Vagina (tissue), 2 donors: ENCODE measurements at places on chromosomes 4 and X.

- DNase-seq, result no peak
Observed at GRCh38 chrX:1169189-1169588, 43.3 kb downstream of the CRLF2 start.

DNA sequence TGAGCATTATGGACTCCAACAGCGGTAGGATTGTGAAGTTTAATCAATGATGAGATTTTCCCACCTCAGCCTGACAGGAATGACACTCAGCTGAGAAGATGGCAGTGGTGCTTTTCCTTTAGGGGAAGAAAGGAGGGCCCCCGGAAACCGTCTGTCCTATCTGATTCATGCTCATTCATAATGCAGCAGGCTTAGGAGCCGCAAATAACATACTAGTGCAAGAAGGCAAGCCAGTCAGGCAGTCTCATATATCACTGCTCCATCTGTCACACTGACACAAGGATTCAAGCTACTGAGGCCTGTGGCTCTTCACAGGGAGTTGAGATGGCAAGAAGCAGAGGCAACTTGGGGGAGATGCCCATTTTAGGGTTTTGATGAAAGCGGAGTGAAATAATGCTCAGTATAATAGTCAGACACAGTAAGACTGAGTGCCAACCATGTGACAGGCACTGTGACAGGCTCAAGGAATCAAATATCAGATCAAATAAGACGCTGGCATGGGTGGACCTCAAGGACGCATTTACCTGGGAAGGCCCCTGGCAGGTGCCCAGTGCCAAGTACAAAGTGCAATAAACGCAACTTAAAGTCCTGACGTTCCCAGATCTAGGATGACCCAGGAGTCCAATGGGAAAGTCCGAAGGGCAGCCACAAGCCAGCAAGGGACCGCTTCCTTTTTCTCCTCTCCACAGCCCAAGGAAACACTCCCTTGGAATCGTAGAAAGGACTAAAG is 63.4 kb downstream of the FHDC1 start:
- DNase-seq, result no peak

DNA sequence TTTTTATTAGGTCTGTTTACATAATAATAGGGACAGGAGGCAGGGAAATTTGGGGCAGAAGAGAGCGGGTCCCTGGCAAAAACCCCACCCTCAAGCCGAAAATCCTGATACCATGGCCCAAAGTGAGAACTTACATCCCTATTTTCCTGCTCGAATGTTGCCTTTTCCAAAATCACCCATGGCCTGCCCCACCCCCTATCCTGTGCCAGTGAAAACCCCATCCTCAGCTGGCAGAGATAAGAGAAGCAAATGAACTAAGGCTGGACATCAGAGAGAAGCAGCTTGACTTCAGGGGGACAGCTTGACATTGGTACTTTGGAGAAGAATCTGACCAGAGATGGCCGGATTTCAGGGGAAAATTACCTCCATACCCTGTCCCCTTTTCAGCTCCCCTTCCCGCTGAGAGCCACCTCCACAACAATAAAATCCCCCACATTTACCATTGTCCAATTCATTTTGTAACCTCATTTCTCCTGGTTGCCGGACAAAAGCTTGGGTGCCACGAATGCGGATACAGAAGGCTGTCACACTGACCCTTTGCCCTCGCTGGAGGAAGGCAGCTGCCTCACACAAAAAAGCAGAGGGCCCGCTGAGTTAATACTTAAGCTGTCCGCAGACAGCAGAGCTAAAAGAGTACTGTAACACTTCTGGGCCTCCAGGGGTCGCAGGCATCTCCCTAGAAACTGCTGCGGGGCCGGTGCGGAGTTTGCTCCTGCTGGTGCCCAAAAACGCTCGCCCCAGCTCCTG is 196.2 kb downstream of the SNCA start:
- no peak for DNase-seq

GRCh38 chrX:1481636-1482529 is 29.2 kb upstream of the ASMTL start:
- DNase-seq, result peak; percentile 84

DNA sequence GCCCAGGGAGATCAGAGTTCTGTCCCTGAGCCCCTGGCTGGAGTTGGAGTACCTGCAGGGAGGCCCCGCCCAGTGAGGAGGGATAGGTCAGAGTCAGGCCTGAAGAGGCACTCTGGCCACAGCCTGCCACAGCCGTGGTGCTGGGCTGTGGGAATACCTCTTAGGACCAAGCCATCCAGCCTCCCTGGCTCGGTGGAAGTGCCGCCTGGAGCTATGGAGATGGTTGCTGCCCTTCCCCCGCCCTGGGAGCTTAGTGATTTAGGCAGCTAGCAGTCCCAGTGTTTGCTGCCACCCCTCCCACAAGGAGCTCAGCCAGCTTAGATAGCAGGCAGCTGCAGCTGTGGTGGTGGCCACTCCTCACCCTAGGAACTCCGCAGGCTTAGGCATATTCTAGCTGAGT is 446.3 kb upstream of the GNPDA2 start:
- no peak for DNase-seq

DNA sequence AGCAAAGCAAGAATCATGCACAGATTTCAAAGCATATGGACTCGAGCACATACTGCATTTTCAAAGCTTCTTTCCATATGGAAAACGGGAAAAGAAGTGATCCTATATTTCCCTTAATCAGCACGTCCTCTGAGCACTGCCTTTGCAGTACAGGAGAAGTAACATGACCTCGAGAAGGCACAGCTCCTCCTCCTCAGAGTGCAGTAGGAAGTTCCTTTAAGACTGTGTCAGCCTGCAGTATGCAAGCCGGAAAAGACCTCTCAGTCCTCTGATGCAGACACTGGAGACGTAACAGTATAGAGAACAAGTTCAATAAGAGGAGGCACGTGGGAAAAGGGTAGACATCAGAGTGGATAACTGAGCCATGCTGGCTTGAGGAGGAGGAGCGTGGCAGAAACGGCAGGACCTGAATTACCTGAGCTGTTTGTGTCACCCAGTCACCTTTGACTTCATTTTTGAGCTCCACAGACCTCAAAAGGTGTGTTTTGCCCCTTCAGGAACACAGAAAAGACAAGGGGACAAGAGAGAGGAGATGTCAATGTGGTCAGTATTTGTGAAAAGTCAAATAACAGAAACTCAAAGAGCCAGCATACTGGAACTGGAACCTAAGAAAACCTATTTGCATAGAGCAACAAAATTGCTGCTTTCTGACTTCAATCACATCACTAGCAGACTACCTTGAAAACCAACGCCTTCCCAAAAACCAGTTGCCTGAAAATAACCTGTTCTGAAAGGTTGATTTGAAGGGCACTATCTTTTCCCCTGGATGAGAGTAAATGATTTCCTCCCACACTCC is 20.8 kb downstream of the IRF2 start:
- DNase-seq, result peak; percentile 69

DNA sequence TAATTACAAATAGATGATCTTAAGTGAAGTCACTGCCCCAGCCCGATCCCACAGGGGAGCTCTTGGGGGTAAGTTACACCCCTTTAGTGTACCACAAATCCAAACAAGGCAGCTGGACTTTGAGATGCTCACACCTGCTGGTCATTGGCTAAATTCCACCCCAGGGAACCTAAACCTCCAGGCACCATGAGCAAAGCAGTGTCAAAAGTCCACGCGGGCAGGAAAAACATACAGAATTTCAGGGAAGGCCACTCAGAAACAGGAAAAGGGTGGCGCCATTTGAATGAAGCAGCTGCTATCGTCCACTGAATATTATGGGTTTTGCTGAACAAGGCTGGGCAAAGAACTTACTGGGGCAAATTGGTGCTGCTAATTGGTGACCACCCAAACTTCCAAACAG is 30.9 kb downstream of the SUPT20HL1 start:
- DNase-seq, result no peak
